Heart right ventricle (tissue), 16 donors: ENCODE measurements at places on chromosomes 16 and 17.

- DNase-seq, result peak; percentile 94
These were observed at the start of gene MLX for GRCh38 chr17:42566883-42567573. Gene MLX (plus strand): TSS chr17:42567100. CDS start chr17:42567125, 25 bp downstream.

GRCh38 chr16:87795336-87795735 is 29.6 kb upstream of the KLHDC4 start:
- DNase-seq, result no peak

DNA sequence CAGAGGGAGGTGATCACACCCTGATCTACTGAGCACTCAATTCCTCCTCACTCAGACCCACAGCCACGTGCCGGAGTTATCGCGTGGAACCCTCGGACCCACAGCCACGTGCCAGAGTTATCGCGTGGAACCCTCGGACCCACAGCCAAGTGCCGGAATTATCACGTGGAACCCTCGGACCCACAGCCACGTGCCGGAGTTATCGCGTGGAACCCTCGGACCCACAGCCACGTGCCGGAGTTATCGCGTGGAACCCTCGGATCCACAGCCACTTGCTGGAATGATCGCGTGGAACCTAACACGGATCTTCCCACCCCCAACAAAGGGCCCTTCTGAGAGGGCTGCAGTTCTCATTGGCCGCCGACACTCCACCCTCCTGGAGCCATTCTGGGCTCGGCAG is 97.7 kb downstream of the PGS1 start:
- no peak for DNase-seq

DNA sequence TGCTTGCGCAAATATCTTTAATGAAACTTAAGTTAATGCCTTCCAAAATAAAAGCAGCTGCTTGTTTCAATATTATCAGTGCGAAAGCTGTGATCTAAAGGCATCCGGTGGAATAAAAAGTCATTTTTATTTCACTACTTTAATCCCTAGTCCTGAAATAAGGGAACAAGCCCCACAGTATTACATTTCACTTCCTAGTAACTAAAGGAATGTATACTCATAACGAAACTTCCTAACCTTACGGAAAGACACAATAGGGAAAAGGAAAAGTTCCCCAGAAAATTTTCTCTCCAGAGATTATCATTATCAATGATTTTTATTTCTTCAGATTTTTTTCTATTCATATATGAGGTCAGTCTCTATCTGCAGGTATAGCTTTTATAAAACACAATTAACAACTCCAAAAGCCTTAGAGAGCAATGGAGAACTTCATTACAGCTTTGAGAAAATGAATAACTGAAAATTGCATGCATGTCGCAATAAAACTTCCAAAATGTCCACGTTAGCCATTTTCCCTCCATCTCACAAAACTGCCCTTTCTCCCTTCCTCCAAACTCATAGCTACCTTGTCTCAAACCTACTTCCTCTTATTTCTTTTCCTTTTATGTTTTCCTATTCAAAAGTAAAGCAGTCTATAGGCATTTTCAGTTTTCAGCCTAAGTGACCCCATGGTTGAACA is 154.3 kb upstream of the MED13 start:
- no peak for DNase-seq

GRCh38 chr17:4229627-4230541 is 33.9 kb downstream of the ANKFY1 start:
- DNase-seq, result peak; percentile 58

DNA sequence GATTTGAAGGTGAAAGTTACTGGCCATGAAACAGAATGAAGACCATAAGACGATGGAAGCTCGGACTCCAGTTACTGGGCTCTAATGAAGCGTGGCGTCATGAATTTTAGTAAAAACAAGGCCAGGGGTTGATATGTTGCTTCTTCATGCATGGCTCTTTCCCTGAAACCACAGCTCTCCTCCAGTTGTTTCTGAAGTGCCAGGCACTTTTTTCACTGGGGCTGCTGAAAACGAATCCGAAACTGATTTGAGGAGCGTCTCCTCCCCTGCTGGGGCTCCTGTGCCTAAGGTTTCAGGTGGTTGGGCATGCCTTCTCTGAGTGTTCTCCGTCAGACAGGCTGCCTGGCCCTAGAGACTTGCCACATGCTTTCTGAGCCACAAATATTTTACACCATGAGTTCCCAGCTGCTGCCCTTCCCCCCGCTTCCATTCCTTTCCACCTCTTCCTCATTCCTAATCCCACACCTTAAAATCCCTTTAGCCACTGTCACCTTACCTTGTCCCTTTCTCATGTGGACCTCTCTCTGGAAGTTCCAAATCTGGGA is 3.7 kb upstream of the MYL4 start:
- peak; percentile 26 for DNase-seq

GRCh38 chr17:35286120-35286781 is 43.4 kb downstream of the SLFN5 start:
- no peak for DNase-seq

DNA sequence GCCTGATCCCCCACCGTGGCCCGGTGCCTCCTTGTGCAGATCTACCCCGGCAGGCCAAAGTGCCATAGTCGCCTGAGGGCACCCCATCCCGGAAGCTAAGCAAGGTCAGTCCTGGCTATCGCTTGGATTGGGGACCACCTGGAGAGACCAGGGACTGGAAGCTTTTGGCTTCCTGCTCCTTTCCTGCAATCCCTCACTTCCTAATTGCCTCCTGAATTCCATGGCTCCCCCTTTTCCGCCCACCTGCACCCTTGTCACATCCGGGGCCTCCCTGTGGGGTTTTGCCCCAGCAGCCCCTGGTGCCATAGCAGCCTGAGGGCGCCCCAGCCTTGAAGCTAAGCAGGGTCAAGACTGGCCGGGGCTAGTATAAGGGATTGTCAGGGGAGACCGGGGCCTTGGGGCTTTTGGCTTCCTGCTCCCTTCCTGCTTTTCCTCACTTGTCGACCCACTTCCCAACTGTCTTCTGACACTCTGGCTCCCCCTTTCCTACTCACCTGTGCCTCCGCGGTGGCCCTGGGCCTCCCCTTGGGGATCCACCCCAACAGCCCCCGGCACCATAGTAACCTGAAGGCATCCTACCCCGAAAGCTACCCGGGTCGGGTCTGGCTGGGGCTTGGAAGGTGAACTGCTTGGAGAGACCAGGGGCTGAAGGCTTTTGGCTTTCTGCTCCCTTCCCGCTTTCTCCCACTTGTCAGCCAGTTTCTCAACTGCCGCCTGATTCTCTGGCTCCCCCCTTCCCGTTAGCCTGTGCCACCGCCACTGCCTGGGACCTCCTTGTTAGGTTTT is 2293.6 kb downstream of the TP53TG3F start:
- no peak for DNase-seq

DNA sequence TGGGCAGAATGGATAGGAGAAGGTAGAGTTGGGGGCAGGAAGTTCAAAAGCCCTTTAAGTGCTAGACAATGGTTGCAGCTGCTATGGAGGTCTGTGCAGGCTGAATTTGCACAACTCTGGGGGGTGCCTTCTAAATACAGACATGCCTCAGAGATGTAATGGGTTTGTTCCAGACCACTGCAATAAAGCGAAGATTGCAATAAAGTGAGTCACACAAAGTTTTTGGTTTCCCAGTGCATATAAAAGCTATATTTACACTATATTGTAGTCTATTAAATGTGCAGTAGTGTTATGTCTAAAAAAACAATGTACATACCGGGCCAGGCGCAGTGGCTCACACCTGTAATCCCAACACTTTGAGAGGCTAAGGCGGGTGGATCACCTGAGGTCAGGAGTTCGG is 60.5 kb upstream of the MYOCD start:
- no peak for DNase-seq

GRCh38 chr16:87881324-87882200 is 12.3 kb upstream of the SLC7A5 start:
- no peak for DNase-seq

GRCh38 chr16:66382966-66383299 is 16.4 kb downstream of the CDH5 start:
- no peak for DNase-seq

DNA sequence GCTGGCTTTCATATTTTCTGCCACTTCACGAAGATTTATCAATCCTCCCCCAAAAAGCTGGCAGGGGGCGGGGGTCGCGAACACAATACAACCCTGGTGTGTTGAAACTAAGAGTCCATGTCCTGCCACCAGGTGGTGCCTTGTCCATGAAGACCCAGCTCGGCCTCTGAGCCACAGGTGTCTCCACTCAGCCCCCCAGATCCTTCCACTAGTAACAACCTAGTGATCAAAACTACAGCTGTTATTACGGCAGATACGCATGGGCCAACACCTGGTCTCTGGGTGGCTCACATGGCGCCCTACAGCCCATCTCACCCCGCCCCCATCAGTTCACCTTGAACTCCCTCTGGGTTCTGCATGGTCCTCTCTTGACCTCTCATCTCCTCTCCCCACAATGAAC is 27.7 kb downstream of the USP7 start:
- DNase-seq, result no peak

DNA sequence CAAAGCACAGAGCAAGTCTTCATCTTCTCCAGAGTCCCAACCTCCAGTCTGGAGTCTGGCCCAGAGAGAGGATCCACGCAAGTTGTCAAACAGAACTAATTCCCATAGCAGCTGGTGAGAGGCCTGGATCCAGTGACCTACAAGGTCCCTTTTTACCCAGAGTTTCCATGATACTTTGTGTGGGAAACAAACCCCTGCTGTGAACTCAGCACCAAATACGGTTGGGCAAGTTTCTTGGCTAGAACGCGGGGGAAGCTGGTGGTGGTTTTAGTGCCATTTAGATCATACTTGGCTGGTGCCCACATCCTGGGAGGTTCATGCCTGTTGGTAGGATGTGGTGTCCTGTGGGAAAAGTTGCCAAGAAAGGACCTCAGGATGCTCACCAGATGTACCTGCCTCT is 18.1 kb downstream of the TMC7 start:
- DNase-seq, result no peak

DNA sequence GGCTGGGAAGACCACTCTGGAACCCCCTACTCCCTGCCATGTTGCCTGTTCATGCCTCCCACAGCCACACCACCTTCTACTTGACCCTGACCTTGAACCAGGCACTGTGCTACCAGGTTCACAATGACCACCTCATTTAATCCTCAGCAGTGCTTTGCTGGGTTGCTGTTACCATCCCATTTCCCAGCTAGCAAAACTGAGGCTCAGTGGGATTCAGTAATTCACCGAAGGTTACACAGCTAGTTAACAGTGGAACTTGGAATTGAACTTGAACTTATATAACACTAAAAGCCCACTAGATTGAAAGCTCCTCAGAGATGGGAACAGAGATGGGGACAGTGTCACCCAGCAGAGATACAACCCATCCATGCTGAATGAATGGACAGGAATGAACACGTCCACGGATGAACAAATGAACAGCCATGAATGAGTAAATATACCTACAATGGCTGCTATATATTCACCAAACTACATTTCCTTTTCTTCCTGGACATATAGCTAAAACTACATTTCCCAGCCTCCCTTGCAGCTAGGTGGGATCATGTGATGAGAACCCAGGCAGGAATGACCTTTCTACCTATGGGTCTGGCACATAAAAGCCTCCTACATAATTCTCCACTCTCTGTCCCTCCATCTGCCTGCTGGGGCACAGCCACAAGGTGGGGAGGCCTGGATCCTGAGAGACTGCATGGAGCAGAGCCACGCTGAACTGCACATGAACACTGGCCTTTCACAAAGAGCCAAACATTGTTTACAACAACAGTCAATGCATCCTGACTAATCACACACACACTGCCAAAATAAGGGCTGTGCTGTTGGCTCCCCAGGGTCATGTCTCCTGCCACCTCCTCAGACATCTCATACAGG is 94.8 kb downstream of the RMI2 start:
- no peak for DNase-seq

- DNase-seq, result no peak
These were observed 720 bp upstream of the BCKDK start for GRCh38 chr16:31107465-31107867.

DNA sequence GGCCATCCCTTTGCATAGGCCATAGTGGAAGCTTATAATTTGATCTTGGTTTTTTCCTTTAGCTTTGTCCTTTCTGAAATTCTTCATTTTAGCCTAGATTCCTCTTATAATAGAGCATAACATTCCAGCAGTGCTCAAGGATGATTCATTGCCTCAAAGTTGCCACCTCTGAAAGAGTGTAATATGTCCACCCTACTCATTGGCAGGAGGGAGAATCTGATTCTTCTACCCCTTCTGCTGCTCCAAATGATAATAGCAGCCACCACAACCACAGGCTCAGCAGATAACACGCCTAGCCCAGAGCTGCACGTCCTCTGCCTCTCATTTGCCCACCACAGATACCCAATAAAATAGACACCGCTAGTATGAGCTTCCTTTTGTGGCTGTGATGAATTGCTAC is 337.4 kb upstream of the HSBP1 start:
- no peak for DNase-seq

DNA sequence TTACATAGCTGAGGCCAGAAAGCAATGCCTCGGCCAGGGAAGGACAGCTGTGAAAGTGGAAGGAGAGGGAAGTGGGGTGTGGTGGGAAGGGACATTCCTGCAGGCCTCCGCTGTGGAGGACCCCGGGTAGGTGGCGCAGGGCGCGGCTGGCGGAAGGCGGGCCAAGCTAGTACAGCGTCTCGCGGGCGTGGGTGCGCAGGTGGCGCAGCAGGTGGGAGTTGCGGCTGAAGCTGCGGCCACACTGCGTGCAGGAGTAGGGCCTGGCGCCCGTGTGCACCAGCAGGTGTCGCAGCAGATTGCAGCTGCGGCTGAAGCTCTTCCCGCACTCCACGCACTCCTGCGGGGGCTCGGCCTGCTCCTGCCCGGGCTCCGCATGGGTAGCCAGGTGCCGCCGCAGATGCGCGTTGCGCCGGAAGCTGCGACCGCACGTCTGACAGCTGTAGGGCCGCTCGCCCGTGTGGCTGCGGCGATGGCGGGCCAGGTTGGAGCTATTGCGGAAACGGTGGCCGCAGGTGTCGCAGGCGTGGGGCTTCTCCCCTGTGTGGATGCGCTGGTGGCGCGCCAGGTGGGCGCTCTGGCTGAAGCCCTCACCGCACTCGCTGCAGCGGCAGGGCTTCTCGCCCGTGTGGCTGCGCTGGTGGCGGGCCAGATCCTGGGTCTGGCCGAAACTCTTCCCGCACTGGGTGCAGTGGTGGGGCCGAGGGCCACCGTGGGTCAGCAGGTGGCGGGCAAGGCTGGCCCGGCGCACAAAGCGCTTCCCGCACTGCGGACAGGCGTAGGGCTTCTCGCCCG is 10.0 kb downstream of the ZSCAN10 start:
- no peak for DNase-seq

DNA sequence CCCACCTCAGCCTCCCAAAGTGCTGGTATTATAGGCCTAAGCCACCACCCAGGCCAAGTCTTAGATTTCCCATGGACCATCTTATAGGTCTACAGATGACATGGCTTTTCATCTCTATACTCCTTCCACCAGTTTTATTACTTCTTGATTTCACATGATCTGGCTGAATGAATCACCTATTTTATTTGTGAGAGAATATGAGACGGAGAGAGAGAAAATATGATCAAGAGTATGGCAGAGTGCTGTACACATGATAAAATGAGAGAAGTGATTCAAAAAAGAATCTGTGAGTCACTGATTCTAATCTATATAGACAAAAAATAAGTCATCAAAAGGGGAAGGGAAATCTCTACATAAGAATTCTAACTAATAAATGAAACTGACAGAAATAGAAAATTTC is 13.7 kb downstream of the ACSM1 start:
- no peak for DNase-seq

- no peak for DNase-seq
These were observed 202.6 kb upstream of the MYOCD start for GRCh38 chr17:12463102-12463501.
